ENCODE measurements at places on chromosomes 7 and 10.
A peak's percentile ranks its signal among the peaks of the same experiment; 100 is the strongest.

- no peak for DNase-seq
Measured at GRCh38 chr10:7192061-7192460, 218.8 kb downstream of the SFMBT2 start.

DNA sequence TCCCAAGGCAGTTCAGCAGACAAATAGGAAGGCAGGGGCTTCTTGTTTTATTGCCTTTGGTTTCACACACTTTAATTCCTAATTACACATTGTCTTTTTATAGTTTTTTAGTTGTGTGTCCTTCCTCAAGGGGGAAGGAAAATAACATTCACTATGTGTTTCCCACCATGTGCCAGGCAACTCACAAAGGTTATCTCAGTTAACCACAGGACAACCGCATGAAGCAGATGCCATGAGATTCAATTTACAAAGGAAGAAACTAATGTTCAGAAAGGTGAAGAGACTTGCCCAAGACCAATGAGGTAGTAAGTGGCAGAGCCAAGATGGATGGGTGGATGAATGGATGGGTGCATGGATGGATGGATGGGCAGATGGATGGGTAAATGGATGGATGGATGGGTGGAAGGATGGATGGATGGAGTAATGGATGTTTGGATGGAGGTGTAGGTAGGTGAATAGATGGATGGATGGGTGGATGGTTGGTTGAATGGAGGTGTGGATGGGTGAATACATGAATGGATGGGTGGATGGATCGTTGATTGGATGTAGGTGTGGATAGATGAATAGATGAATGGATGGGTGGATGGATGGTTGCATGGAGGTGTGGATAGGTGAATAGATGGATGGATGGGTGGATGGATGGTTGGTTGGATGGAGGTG is 77.9 kb downstream of the ARHGAP22 start:
- DNase-seq: no peak

- no peak for DNase-seq
Measured at GRCh38 chr10:109467551-109467950, 455.8 kb downstream of the XPNPEP1 start.

GRCh38 chr7:93047514-93048099 is 70.2 kb downstream of the SAMD9 start:
- DNase-seq: no peak

DNA sequence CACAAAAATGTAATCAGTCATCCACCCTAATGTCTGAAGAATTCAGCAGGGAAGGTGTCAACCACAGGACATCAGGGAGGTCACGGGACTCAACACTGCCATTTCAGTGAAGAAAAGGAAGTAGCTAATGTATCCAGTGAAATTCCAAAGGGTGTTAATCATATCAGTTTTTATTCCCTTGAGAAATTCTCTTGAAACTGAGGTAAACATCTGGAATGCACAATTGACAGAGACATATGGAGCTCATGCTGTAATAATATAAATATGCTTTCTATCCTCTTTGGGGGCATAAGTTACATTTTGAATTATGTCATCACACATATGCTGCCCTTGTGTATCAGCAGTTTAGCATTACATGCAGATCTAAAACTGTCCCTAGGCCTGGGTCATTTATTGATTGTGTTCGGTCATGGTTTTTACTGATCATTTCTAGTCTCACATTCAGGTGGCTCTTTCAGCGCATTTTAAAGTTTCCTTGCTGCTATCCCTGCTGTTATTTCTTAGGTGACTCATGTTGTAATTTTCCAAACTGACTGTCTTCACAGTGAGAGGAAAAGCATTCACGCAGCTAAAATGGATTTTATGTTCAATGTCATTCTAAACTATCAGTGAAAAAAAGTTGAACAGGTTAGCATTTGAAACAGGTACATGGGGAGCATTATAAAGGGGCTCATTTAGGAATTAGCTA is 273.9 kb downstream of the TSPAN12 start:
- peak; percentile 18 for DNase-seq

- no peak for DNase-seq
Measured at GRCh38 chr7:129914536-129915272, 38.1 kb downstream of the UBE2H start.

GRCh38 chr10:112761256-112761655 is 188.8 kb upstream of the TCF7L2 start:
- DNase-seq: no peak

GRCh38 chr10:132942101-132943057 is at the start of gene CFAP46:
Gene CFAP46 (minus strand): TSS chr10:132942570. CDS start chr10:132942484, 86 bp downstream.
- peak; percentile 61 for DNase-seq

DNA sequence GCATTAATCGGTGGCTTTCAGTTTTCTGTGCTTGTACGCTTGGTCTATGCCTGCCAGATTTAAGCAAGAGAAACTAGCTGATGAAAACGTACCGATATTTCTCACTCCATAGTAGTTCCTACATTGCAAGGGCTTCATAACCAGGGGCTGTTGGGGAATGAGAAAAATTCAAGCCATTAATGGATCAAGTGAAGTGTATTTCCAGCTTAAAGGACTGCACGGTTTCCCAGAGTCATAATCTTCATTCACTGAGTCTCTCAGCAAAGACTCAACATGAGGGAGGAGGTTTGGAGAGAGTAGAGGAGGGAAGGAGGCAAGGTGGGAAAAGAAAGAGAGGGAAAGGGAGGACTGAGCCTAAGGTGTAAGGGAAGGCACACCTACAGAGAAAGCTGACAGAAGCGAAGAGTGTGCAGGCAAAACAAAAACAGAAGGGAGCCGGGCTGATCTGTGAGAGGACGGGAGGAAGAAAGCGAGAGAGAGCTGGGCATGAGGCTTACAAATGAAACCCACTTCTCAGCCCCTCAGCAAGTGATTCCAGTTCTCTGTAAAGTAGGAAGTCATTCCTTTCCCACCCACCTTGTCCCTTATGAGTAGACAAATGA is 625 bp downstream of the GIMAP2 start:
- DNase-seq: no peak

- no peak for DNase-seq
Measured at GRCh38 chr10:47288916-47289495, 11.0 kb upstream of the GDF10 start.
